ENCODE measurements at places on chromosomes 7 and 10. TPM values are rescaled to one million over a fixed set of nuclear protein-coding genes. Genes with fewer than 3 reads are reported as not detected.
A peak's percentile ranks its signal among the peaks of the same experiment; 100 is the strongest.

- H3K36me3 ChIP-seq = no peaks in the 10 kb centered on the region
- DNase-seq = no peak
- no peaks in the 10 kb centered on the region for H3K27me3 ChIP-seq
- H3K4me1 ChIP-seq = no peaks in the 10 kb centered on the region
- no peak overlapping the region for H3K4me3 ChIP-seq
These were observed 13.0 kb downstream of the SCART1 start for GRCh38 chr10:133466683-133467275.

- no peak overlapping the region for H3K27ac ChIP-seq
These were observed 69.1 kb downstream of the SCRN1 start for GRCh38 chr7:29920491-29920890.

DNA sequence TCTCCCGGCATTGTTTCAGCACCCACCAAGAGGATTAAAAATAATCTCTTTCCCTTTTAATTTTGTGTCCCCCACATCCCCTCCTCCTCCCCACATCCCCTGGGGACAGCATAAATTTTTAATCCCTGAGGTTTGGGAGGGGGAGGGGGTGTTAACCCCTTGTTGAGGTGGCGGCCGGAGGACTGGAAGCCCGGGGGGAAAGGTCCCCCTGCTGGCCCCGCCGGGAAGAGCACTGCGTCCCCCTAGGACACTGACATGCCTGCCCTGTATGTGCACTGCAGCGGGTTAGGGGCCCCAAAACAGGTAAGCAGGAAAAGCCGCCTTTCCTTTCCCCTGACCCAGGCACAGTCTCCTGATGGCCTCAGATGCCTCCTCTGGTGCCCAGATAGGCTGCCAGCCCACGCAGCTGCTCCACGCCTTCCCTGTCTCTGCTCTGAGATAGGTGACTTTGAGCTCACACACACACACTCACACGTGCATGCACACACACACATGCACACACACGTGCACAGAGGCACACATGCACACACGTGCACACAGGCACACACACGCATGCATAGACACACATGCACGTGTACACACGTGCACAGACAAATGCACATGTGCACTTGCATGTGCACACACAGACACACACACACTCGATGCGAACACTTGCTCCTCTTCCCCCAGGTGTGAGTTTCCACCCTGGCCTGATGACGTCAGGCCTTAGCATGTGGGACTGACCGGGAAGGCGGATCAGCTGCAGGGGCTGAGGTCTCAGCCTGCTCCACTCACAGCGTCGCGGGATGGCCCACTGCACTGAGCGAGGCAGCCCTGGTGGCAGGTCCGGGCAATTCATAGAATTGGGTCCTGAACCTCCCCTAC, 12.3 kb downstream of the CNPY1 start:
- H3K36me3 ChIP-seq = no peaks in the 10 kb centered on the region
- DNase-seq = peak; percentile 53
- H3K27ac ChIP-seq = no peak overlapping the region
- peaks cover 5% of the 10 kb centered on the region for H3K4me1 ChIP-seq
- H3K27me3 ChIP-seq = peaks cover 48% of the 10 kb centered on the region

GRCh38 chr7:638256-639011, 88.1 kb upstream of the DNAAF5 start:
- H3K4me3 ChIP-seq = no peak overlapping the region
- no peak for DNase-seq
- no peaks in the 10 kb centered on the region for H3K36me3 ChIP-seq
- H3K27ac ChIP-seq = no peak overlapping the region

- no peaks in the 10 kb centered on the region for H3K27me3 ChIP-seq
- DNase-seq = no peak
- no peaks in the 10 kb centered on the region for H3K4me1 ChIP-seq
- no peaks in the 10 kb centered on the region for H3K36me3 ChIP-seq
- no peak overlapping the region for H3K27ac ChIP-seq
These were observed 234.0 kb upstream of the SP4 start for GRCh38 chr7:21193895-21194294.

GRCh38 chr7:132750096-132750495, 173.8 kb upstream of the PLXNA4 start:
- no peaks in the 10 kb centered on the region for H3K36me3 ChIP-seq
- no peaks in the 10 kb centered on the region for H3K4me1 ChIP-seq
- DNase-seq = no peak
- H3K27me3 ChIP-seq = no peaks in the 10 kb centered on the region

DNA sequence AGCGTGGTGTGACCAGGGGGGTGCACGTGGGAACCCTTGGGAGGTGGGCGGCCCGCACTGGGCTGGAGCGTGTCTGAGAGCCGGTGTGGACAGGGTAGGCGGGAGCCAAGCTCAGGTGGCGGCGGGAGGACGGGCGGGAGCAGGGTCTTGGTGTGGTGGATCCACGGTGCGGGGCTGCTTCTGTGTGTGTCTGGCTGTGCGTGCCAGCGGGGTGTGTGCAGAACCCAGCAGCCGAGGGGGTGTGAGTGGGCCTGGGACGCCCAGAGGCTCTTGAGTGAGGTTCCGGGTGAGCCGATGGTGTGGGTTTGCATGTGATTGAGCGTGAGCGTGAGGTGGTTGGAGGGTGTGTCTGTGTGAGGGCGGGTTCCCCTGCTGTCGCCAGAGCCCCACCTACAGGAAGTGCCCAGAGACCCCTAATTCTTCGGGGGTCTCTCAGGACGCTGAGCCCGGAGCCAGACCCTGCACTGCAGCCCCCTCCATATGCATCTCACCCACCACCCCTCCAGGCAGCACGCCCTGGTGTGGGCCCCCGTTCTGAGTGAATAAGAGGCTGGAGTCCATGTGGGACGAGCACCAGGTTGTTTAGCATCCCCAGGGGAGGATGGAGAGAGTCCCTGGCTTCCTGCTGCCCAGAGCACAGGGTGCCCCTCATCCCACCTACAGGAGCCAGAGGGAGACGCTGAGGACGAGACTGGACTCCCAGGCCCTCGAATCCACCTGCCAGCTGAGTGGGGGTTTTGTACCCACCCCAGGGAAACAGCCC, 78.2 kb downstream of the ELFN1 start:
- H3K36me3 ChIP-seq = no peaks in the 10 kb centered on the region

GRCh38 chr10:98855403-98856189, 380.1 kb downstream of the HPSE2 start:
- no peaks in the 10 kb centered on the region for H3K4me1 ChIP-seq
- H3K36me3 ChIP-seq = no peaks in the 10 kb centered on the region
- no peak overlapping the region for H3K27ac ChIP-seq
- H3K4me3 ChIP-seq = no peak overlapping the region
- no peaks in the 10 kb centered on the region for H3K27me3 ChIP-seq

GRCh38 chr10:64648915-64649314, 1127.7 kb downstream of the REEP3 start:
- H3K36me3 ChIP-seq = no peaks in the 10 kb centered on the region
- no peaks in the 10 kb centered on the region for H3K27me3 ChIP-seq
- H3K4me3 ChIP-seq = no peak overlapping the region
- no peaks in the 10 kb centered on the region for H3K4me1 ChIP-seq
- DNase-seq = no peak
- no peak overlapping the region for H3K27ac ChIP-seq

- peak overlapping the region; percentile 65 for H3K27ac ChIP-seq
- H3K27me3 ChIP-seq = no peaks in the 10 kb centered on the region
- no peak overlapping the region for H3K4me3 ChIP-seq
- no peaks in the 10 kb centered on the region for H3K4me1 ChIP-seq
These were observed 48.2 kb downstream of the APBB1IP start for GRCh38 chr10:26486304-26486703.

DNA sequence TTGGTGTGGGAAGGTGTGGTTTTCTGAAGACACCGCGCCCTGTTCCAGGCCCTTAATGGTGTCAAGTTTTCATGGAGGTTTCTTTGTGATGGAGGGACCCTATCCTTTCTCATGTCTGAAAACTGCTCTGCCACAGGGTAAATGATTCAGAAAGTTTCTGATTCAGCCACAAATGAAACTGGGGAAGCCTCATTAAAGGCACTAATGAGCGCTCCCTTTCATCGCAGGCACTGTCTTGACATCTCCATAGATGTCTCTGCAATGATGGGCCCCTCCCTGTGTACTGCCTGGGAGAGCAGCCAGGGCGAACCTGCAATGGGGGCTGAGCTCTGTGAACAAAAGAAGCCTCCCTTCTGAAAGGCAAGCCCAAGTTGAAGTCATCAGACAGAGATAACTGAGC, 355.3 kb downstream of the PRPF18 start:
- no peak overlapping the region for H3K4me3 ChIP-seq
- DNase-seq = no peak
- no peak overlapping the region for H3K27ac ChIP-seq
- peaks cover 6% of the 10 kb centered on the region for H3K4me1 ChIP-seq
- H3K36me3 ChIP-seq = no peaks in the 10 kb centered on the region

KDM7A gene
- 14.2 TPM for total RNA-seq

ITGB8 gene
- total RNA-seq = 213 TPM

GRCh38 chr7:86814661-86815379, 171.1 kb downstream of the GRM3 start:
- H3K4me3 ChIP-seq = no peak overlapping the region
- no peak overlapping the region for H3K27ac ChIP-seq
- no peaks in the 10 kb centered on the region for H3K36me3 ChIP-seq
- H3K27me3 ChIP-seq = no peaks in the 10 kb centered on the region

DNA sequence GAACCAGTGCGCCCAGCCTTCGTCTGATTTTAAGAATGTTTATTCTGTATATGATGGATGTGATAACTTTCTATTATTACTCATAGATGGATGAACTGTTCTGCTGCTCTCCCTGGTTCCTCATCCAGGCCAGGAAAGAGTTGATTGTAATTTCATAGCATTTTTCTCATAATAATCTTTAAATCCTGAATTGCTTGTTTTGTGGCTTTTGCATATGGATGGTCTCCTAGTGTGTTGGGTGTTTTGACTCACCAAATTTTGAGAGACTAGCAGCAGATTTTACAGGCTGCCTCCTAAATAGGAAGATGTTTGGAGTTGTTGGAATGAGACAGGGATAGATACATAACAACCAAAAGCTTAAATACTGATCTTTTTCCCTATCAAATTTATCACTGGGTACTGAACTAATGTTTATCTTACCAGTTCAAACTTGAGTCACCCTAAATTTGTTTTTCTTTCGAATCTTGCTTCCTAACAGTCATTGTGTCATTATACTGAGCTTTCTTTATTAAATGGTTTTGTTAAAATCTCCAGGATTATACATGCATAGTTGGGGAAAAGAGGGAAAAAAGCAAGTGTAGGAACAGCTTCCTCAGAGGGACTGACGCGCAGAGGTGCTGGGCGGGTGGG, 106.0 kb upstream of the GATA3 start:
- no peak overlapping the region for H3K4me3 ChIP-seq
- H3K27me3 ChIP-seq = no peaks in the 10 kb centered on the region
- no peaks in the 10 kb centered on the region for H3K36me3 ChIP-seq
- no peak overlapping the region for H3K27ac ChIP-seq
- no peak for DNase-seq

HKDC1 gene
- 27.4 TPM for total RNA-seq

- H3K4me3 ChIP-seq = no peak overlapping the region
- H3K27ac ChIP-seq = no peak overlapping the region
- peak; percentile 85 for DNase-seq
- H3K27me3 ChIP-seq = no peaks in the 10 kb centered on the region
These were observed 112.9 kb downstream of the COL13A1 start for GRCh38 chr10:69914398-69915214.

GRCh38 chr7:131045526-131045925, 282.1 kb upstream of the MKLN1 start:
- H3K4me3 ChIP-seq = no peak overlapping the region
- H3K27ac ChIP-seq = no peak overlapping the region
- DNase-seq = no peak
- H3K36me3 ChIP-seq = no peaks in the 10 kb centered on the region

GRCh38 chr10:474946-475345, 214.5 kb downstream of the DIP2C start:
- H3K4me1 ChIP-seq = no peaks in the 10 kb centered on the region
- no peaks in the 10 kb centered on the region for H3K27me3 ChIP-seq
- no peak for DNase-seq
- no peak overlapping the region for H3K4me3 ChIP-seq
- peaks cover 4% of the 10 kb centered on the region for H3K36me3 ChIP-seq
